ENCODE measurements at places on chromosomes 13 and 19. TPM values are rescaled to one million over a fixed set of nuclear protein-coding genes. Genes with fewer than 3 reads are reported as not detected.

- DNase-seq: no peak
Measured at GRCh38 chr19:7067716-7068115, 1.8 kb upstream of the ZNF557 start.

GRCh38 chr13:105365831-105366230 lies 1169.6 kb downstream of the EFNB2 start:
- DNase-seq: no peak

EID2B gene
- 2.9 TPM for total RNA-seq

CALR3 gene
- not detected for total RNA-seq
